HT1080 (cell line): ENCODE measurements at places on chromosomes 1 and 21. TPM values are rescaled to one million over a fixed set of nuclear protein-coding genes. Genes with fewer than 3 reads are reported as not detected.

The CIART gene
- 3.2 and 5.7 TPM in 2 replicates for total RNA-seq

The GBP1 gene
- total RNA-seq, result 12.9 and 17.0 TPM in 2 replicates

The NTRK1 gene
- 0.60 and 1.3 TPM in 2 replicates for total RNA-seq

The STIL gene
- 23.8 and 30.6 TPM in 2 replicates for total RNA-seq

The CACNA1S gene
- total RNA-seq, result not detected in 2 replicates

The PROK1 gene
- total RNA-seq, result not detected in 2 replicates

The CD247 gene
- 0.18 TPM in 1 of 2 replicates, not detected in the other for total RNA-seq

The TDRD10 gene
- total RNA-seq, result not detected in 2 replicates

The CELA2A gene
- not detected in 2 replicates for total RNA-seq

The SHISA4 gene
- 7.0 and 10.9 TPM in 2 replicates for total RNA-seq

The VAV3 gene
- total RNA-seq, result 3.7 and 5.7 TPM in 2 replicates

The PRR9 gene
- 1.3 and 2.0 TPM in 2 replicates for total RNA-seq

The ZNF593OS gene
- not detected in 2 replicates for total RNA-seq

DNA sequence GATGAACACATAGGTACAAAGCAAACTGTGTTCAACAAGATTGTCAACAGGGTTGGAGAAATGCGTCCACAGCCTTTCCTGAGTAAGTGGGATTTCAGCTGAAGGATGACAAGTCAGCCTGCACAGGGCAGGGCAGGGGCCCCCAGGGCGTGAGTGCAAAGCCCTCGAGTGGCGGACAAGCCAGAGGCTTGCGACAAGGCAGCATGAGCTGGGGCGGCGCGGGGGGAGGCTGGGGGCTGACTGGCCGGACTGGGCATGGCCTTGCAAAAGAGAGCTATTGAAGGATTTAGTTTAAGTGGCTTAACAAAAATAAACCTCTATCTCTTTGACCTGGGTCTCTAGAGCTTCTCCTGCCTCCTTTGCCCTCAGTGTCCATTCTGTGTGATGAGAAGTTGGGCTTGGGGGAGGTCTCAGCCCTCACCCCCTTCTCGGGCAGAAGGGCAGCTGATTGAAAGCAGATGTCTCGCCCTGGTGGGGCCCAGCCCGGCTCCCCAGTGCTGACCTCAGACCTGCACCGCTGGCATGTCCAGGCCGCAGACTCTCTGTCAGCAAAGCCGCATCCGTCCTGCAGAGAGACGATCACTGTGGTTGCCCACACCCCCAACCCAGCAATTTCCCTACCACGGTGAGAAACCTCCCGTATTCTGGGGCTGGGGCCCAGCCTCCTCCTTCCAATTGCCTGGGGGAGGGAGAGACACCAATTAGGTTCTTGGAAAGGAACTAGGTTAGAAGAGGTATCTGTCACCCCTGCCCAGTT lies 24.3 kb upstream of the EPS8L3 start:
- no peak for DNase-seq

- DNase-seq, result no peak
These were observed 42.2 kb upstream of the TRABD2B start for GRCh38 chr1:48039088-48040054.

DNA sequence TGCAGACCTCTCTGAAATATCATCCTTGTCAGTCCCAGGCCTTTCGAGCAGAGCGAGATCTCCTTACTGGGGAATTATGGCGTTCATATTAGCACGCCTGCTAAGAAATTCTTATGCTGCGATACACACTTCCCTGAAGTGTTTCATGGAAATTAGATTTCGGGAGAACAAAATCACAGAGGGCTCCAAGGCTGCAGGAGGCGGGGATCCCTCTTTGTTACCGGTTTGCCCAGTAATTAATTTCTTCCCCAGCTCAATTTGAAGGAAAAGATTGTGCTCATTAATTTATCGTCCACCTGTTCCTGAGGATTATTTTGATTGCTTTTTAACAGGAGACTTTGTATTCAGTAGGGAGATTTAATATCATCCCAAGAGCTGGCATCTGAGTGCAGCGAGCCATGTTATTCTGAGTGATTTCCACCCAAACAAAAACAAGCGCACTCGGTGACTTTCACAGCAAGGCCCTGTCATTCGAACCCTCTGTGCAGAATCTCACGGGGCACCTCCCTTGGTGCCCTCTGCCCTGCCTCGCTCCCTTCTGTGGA lies 202.3 kb upstream of the GALNT2 start:
- DNase-seq, result no peak

DNA sequence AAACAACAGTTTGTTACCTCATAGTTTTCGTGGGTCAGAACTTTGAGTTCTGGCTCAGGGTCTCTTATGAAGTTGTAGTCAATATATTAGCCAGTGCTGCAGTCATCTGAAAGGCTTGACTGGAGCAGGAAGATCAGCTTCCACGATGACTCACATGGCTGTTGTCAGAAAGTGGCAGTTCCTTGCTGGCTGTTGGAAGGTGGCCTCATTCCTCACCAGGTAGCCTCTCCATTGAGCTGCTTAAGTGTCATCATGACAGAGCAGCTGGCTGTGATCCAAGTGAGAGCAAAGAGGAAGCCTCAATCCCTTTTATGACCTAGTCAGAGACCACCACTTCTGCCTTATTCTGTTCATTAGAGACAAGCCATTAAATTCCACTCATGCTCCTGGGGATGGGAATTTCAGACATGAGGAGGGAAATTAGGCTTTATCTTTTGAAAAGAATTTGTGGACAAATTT lies 5.6 kb downstream of the OSBPL9 start:
- peak; percentile 94 for DNase-seq

DNA sequence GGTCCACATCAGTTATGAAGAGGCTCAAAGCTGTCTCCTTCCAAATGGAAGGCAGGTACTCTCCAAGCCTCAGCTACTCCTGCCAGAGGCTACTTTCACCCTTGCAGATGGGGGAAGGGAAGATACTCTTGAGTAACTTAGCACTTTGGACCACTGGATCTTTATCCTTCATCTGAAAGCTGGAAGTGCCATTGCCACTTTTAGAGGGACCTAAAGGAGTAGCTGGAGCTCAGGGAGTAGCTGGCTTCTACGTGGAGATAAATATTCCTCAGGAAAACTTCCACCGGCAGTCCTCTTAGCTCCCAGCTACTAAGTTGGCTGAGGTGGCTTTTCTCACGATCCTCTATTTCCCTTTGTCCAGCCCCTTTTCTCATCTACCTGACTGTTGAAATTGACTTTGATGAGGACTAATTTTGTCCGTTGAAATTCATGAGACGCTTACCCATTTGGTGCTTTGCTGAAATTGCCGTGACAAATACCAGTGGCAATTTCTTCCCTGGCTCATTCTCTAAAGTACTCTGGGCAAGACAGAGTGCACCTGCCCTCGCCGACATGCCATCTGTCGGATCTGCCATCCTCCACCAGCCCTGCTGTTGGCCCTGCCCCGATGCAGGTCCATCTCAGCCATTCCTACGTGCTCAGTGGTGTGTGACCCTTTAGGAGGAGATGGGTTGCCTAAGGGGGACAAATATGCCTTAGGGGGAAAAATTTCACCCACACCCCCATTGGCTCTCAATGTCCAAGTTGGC lies 13.6 kb downstream of the IGSF21 start:
- DNase-seq, result no peak

GRCh38 chr21:35020902-35021301 lies 28.2 kb downstream of the RUNX1 start:
- DNase-seq, result peak; percentile 53

DNA sequence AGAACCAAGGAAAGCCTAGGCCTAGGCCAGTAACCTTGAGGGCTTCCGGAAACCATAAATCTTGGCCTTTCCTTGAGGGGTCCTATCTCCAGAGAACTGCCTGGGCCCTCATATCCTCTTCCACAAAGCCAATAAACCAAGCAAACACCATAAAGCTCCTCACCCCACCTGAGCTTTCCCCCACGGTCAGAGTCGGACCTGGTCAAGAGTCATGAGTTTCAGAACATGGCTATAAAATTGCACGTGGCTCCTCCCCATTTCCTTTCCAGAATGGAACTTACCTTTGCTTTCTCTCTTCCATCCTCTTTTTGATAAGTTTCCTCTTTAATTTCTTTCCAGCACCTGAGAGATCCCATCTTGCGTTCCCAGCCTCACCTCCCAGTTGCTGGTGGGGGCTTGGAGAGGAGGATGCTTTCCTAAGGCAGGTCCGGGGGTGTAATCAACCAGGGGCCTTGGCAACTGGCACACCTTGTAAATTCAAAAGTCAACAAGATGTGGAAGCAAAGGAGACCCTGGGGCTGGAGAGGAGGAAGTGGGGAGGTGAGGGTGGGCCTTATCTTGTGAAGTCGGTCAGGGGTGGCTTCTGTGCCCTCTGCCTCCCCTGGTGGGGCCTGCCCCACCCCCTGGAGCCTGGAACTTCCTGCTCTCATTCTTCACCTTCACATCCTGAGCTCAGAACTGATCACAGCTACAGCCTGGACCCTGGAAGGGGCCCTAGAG lies 259.9 kb downstream of the FOXD2 start:
- no peak for DNase-seq

DNA sequence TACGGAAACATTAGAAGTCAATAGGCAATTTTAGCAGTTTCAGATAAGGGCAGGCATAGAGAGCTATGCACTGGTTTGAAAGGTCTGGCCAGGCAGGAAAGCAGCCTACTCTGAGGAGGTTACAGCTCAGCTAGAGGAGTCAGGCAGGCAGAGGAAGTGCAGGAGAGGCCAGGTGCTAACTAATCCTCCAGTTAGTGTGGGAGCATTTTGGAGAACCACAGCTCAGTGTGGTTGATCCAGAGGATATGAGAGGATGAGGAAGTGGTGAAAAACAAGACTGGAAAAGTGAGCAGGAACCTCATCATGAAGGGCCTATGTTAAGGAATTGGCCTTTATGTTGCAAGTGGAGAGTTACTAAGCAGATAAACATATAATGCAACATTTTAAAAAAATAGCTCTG lies 282.4 kb upstream of the SGIP1 start:
- peak; percentile 75 for DNase-seq

DNA sequence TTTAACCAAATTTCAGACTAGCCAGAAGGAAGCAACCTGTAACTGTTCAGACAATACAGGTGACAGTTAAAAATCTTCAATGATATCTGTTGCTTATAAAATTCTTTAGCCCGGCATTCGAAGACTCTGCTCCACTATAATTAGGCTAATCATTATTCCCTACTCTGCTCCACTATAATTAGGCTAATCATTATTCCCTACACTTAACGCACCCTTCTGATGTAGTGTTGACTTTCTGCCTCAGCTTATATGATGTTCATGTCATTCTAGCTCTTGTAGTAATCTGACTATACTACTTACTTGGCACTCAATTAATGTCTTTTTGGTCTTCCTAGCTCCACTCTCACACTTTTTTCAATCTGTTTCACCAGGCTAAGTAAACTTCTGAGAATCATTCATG lies 13.3 kb downstream of the TESK2 start:
- no peak for DNase-seq

DNA sequence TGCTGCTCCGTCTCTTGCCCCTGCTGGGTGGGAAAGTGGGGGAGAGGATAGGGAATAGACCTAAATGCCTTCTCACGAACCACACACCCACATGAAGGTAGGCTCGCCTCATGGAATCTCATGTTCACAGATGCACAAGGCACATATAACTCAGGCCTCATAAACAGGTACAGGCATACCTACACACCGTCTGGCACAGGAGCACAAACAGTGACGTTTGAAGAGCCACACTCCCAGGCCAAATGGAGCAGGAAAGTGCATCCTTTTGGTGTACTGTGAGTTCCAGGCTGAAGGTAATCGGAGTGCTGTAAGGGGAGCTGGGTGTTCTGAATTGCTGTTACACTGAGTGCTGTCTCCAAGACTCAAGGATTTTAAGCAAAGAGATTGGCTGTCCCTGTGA lies 13.1 kb downstream of the UTP11 start:
- DNase-seq, result no peak

GRCh38 chr1:184298440-184299405 lies 88.1 kb upstream of the C1orf21 start:
- DNase-seq, result peak; percentile 6

DNA sequence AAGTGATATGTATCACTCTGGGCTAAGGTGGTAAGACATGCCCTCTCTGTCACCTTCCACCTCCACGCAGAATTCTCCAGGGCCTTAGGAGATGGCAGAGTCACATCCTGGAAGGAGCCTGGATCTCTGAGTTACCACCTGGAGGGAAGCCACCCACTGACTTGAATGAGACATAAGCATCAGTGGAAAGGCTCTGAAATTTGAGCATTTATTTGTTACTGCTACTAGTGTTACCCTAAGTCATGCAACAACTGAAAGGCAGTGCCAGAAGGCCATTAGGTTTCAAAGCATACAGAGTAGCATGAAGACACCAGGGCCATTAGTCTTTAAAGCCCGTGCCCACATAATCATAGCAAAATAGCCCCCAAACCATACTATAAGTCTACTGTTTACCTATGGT lies 230.3 kb upstream of the IRF2BP2 start:
- no peak for DNase-seq

GRCh38 chr1:47758341-47759250 lies 238.6 kb downstream of the TRABD2B start:
- peak; percentile 75 for DNase-seq

- DNase-seq, result no peak
These were observed 228.6 kb downstream of the DSCAM start for GRCh38 chr21:40618191-40618973.

DNA sequence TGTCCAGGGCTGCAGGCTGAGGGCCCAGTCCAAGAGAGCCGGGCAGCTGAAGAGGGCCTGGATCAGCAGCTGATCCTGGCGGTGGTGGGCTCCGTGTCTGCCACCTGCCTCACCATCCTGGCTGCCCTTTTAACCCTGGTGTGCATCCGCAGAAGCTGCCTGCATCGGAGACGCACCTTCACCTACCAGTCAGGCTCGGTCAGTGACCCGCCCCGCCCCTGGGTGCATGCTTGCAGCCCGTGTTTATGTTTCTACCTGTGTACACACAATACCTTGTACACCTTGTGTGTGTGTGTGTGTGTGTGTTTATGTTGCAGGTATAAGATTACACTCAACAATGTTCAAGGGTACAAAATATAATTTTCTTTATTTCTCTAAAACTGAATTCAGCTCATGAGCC lies 13.0 kb downstream of the TIE1 start:
- no peak for DNase-seq

- DNase-seq, result no peak
These were observed 38.9 kb downstream of the EPHB2 start for GRCh38 chr1:22749503-22749902.

- DNase-seq, result no peak
These were observed 6.8 kb upstream of the PEAR1 start for GRCh38 chr1:156886583-156887281.
